ENCODE measurements at places on chromosomes 16 and 17.

GRCh38 chr17:18928628-18929125, 23.3 kb upstream of the SLC5A10 start:
- H3K4me3 ChIP-seq = no peak overlapping the region
- peaks cover 13% of the 10 kb centered on the region for H3K4me1 ChIP-seq
- DNase-seq = no peak
- H3K36me3 ChIP-seq = peaks cover 42% of the 10 kb centered on the region
- H3K27me3 ChIP-seq = no peaks in the 10 kb centered on the region

- H3K36me3 ChIP-seq = peaks cover 16% of the 10 kb centered on the region
- H3K4me1 ChIP-seq = no peaks in the 10 kb centered on the region
- no peak overlapping the region for H3K27ac ChIP-seq
These were observed 113.9 kb downstream of the VPS53 start for GRCh38 chr17:600576-601243.

DNA sequence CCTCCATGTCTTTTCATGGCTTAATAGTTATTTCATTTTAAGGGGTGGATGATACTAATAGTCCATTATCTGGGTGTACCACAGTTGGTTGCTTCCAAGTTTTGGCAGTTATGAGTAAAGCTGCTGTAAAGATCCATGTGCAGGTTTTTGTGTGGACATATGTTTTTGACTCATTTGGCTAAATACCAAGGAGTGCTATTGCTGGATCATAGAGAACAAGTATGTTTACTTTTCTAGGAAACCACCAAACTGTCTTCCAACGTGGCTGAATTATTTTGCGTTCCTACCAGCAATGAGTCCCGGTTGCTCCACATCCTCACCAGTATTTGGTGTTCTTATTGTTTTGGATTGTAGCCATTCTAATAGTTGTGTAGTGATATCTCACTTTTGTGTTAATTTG, 181.9 kb downstream of the SPECC1 start:
- H3K4me1 ChIP-seq = no peaks in the 10 kb centered on the region
- no peak overlapping the region for H3K27ac ChIP-seq
- no peaks in the 10 kb centered on the region for H3K36me3 ChIP-seq
- H3K27me3 ChIP-seq = no peaks in the 10 kb centered on the region

GRCh38 chr17:50346313-50347116, 589 bp downstream of the XYLT2 start:
- peak overlapping the region; percentile 89 for H3K27ac ChIP-seq
- no peak for DNase-seq
- H3K27me3 ChIP-seq = no peaks in the 10 kb centered on the region
- H3K36me3 ChIP-seq = peaks cover 17% of the 10 kb centered on the region
- peak overlapping the region; percentile 85 for H3K4me3 ChIP-seq

GRCh38 chr17:17966399-17966798, 5.8 kb downstream of the TOM1L2 start:
- H3K4me3 ChIP-seq = no peak overlapping the region
- no peak overlapping the region for H3K27ac ChIP-seq
- H3K4me1 ChIP-seq = peaks cover 16% of the 10 kb centered on the region
- no peak for DNase-seq

DNA sequence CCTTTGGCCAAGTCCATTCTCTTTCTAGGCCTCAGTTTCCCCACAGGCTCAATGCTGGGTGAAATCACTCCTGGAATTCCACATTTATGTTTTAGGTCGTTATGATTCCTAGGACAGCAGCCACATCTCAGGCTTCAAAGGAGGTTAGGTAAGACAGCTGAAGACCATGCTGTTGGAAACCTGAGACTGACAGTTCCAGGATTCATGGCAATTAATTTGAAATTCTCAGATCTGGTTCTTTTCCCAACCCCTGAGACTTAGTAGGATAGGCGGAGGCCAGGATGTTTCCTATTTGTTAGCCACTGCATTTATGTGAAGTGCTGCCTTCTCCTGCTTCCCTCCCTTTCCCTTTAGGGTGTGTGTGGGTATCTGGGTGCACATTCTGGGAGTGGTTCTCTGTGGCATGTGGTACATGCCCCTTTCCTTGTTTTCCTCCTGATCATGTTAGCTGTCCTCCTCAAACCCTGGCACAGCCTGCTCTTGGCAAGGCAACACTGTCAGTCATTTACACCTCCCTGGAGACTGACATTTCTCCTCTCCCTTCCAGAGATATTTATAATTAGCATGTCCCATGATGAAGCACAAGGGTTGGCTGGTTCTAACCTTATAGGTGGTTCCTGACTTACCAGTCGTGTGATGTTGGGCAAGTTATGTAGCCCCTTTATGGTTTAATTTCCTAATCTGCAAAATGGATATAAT, 91.4 kb upstream of the SALL1 start:
- H3K4me3 ChIP-seq = no peak overlapping the region
- H3K4me1 ChIP-seq = no peaks in the 10 kb centered on the region
- no peaks in the 10 kb centered on the region for H3K27me3 ChIP-seq
- no peak overlapping the region for H3K27ac ChIP-seq

GRCh38 chr17:49703557-49704277, 4.0 kb downstream of the SLC35B1 start:
- H3K4me3 ChIP-seq = no peak overlapping the region
- H3K4me1 ChIP-seq = peaks cover 28% of the 10 kb centered on the region
- peaks cover 74% of the 10 kb centered on the region for H3K36me3 ChIP-seq
- H3K27me3 ChIP-seq = no peaks in the 10 kb centered on the region

- no peak overlapping the region for H3K4me3 ChIP-seq
- no peaks in the 10 kb centered on the region for H3K4me1 ChIP-seq
These were observed 1056.3 kb upstream of the EEF2KMT start for GRCh38 chr16:6153901-6154300.

DNA sequence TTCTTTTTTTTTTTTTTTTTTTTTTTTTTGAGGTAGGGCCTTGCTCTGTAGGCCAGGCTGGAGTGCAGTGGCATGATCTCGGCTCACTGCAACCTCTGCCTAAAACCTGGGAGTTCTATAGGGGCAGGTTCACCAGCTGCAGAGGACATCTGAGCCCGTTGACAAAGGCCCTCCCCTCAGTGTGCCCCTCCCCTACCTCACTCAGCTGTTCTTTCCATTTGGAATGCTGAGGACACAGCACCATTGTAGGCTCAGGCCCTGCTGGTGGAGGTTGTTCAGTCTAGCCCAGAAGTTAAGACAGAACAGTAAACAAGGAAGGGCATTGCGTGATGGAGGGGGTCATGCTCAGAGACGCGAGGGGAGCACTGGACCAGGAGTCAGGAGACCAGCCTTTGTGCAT, 21.8 kb upstream of the KIF19 start:
- no peaks in the 10 kb centered on the region for H3K27me3 ChIP-seq
- H3K36me3 ChIP-seq = peaks cover 4% of the 10 kb centered on the region
- H3K4me1 ChIP-seq = peaks cover 12% of the 10 kb centered on the region
- DNase-seq = no peak
- H3K4me3 ChIP-seq = no peak overlapping the region
- H3K27ac ChIP-seq = no peak overlapping the region

- no peak overlapping the region for H3K27ac ChIP-seq
- H3K36me3 ChIP-seq = no peaks in the 10 kb centered on the region
- no peak overlapping the region for H3K4me3 ChIP-seq
- H3K27me3 ChIP-seq = no peaks in the 10 kb centered on the region
These were observed 15.3 kb downstream of the MT1X start for GRCh38 chr16:56697456-56698155.

- no peaks in the 10 kb centered on the region for H3K27me3 ChIP-seq
- no peaks in the 10 kb centered on the region for H3K36me3 ChIP-seq
- H3K4me1 ChIP-seq = no peaks in the 10 kb centered on the region
- H3K27ac ChIP-seq = no peak overlapping the region
- no peak for DNase-seq
These were observed 879.4 kb downstream of the CDH11 start for GRCh38 chr16:64242492-64242891.

DNA sequence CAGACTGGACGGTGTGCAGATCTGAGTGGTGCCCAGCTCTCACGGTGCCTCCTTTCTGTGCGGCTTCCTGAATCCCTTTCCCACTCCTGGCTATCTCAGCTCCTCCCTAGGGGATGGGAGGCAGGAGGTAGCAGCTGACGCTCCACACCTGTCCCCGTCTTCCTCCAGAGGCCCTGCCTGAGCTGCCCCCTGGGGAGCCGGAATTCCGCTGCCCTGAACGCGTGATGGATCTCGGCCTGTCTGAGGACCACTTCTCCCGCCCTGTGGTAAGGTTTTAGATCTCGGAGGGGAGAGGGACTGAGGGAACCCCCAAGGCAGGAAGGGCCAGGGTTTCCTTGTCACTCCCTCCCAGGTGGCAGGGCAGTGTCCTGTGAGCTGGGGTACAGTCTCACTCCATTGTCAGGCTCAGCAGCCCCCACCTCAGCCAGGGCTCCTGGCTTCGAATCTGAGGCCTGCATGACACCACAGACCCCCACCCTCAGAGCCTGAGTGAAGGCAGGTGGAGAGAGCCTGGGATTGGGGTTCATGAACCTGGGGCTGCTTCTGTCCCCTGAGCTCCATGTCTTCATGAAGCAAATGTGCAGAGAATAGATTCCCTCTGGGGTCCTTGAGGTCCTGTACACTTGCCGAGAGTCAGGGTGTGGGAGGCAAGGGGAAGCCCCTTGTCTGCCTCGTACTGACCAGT, 6.6 kb downstream of the DEF8 start:
- H3K4me3 ChIP-seq = no peak overlapping the region
- H3K4me1 ChIP-seq = no peaks in the 10 kb centered on the region
- H3K27ac ChIP-seq = no peak overlapping the region
- DNase-seq = no peak
- H3K36me3 ChIP-seq = peaks cover 11% of the 10 kb centered on the region
- H3K27me3 ChIP-seq = no peaks in the 10 kb centered on the region

- no peaks in the 10 kb centered on the region for H3K4me1 ChIP-seq
- no peak overlapping the region for H3K4me3 ChIP-seq
- peaks cover 28% of the 10 kb centered on the region for H3K36me3 ChIP-seq
- no peak overlapping the region for H3K27ac ChIP-seq
These were observed 8.0 kb upstream of the LGALS9 start for GRCh38 chr17:27622986-27623385.

DNA sequence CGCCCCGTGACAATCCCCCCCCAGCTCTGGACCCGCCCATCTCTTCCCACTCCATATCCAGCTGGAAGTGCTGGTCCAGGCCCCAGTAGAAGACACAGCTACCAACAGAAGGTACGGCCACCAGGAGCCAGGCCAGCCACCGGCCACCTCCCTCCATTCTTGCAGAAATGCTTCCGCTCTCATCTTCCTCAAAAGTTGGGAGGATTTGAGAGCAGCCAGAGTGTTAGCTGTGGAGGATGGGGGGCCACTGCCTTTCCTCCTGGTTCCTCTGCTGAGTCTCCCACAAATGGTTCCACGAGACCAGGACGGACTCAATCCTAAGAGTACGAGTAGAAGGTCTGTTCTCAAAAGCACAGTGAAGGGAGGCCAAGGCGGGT, 78.3 kb downstream of the GAS7 start:
- no peaks in the 10 kb centered on the region for H3K27me3 ChIP-seq
- H3K4me3 ChIP-seq = peak overlapping the region; percentile 92
- H3K36me3 ChIP-seq = peaks cover 20% of the 10 kb centered on the region
- H3K27ac ChIP-seq = peak overlapping the region; percentile 100
- no peak for DNase-seq

- H3K27me3 ChIP-seq = no peaks in the 10 kb centered on the region
- H3K4me3 ChIP-seq = no peak overlapping the region
- H3K4me1 ChIP-seq = peaks cover 37% of the 10 kb centered on the region
- peak overlapping the region; percentile 41 for H3K27ac ChIP-seq
These were observed 103.9 kb downstream of the OR1D5 start for GRCh38 chr17:2959371-2960130.

DNA sequence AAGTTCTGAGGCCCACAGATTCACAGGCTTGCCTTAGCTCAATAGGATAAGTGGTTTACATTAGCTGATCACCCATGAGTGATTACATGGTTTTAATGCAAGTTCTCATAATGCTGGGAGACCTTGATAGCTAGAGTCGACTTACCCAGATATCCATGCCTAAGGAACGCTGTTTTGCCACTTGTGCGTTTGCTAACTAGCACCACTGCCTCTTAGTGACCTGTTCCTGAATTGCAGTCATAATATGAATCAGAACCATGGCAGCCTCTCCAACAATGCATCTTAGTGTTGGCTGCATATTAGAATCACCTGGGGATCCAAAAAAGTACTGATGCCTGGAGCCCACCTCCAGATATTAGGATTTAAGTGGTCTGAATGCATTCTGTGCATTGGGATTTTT, 251.1 kb upstream of the CDH5 start:
- H3K27ac ChIP-seq = no peak overlapping the region
- H3K4me3 ChIP-seq = no peak overlapping the region
- no peaks in the 10 kb centered on the region for H3K4me1 ChIP-seq
- no peak for DNase-seq

DNA sequence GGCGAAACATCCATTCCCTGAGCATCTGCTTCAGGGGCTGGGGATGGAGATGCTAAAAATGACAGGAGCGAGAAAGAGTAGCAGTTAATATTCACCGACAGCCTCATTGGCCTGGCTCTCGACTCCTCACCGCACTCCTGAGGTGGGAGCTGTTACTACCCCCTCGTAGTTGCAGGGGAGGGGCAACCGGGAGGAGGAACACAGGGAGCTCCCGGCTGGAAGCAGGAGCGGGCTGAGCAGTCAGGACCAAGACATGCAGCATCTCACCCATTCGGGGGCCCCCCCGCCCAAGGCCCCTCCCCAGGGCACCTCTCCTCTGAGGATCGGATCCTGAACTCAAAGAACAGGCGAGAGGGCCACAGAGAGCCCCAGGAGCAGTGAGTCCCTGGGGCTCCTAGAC, 4.5 kb upstream of the ACSF3 start:
- no peak overlapping the region for H3K27ac ChIP-seq
- no peak overlapping the region for H3K4me3 ChIP-seq
- peaks cover 27% of the 10 kb centered on the region for H3K27me3 ChIP-seq
- peaks cover 4% of the 10 kb centered on the region for H3K36me3 ChIP-seq
- DNase-seq = no peak
- H3K4me1 ChIP-seq = peaks cover 5% of the 10 kb centered on the region

DNA sequence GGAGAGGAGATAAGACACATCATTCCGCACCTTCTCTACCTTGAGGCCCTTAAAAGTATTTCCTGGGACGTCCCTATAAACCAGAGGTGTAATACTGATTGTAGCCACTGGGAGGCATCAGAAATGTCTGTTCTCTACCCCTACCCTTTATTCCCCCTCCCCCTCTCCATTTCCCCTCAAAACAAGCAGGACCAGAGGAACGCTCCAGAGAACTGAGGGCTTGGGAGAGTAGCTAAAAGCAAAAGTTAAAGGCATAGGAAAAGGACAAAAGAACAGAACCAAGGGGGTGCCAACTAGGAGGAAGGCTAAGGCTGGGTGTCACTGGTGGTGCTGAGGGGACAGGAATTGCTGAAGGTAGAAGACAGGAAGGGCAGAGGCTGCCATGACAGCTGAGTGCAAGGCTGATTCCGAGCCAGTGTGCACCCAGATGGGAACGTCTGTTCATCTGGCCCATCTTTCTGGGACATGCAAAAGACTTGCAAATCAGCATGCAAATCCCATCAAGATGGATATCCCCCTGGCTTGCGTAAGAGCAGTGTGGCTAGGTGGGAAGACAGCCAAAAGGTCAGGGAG, 6.7 kb downstream of the CAMTA2 start:
- DNase-seq = peak; percentile 58
- H3K27ac ChIP-seq = peak overlapping the region; percentile 85
- peaks cover 15% of the 10 kb centered on the region for H3K4me1 ChIP-seq
- H3K4me3 ChIP-seq = no peak overlapping the region

- H3K27me3 ChIP-seq = peaks cover 43% of the 10 kb centered on the region
- H3K4me1 ChIP-seq = no peaks in the 10 kb centered on the region
- H3K4me3 ChIP-seq = no peak overlapping the region
- DNase-seq = no peak
- H3K27ac ChIP-seq = no peak overlapping the region
- H3K36me3 ChIP-seq = no peaks in the 10 kb centered on the region
These were observed 179.3 kb upstream of the CIBAR2 start for GRCh38 chr16:85291302-85292148.

- DNase-seq = peak; percentile 66
- peaks cover 25% of the 10 kb centered on the region for H3K36me3 ChIP-seq
- H3K27me3 ChIP-seq = peaks cover 8% of the 10 kb centered on the region
- peaks cover 13% of the 10 kb centered on the region for H3K4me1 ChIP-seq
- peak overlapping the region; percentile 94 for H3K27ac ChIP-seq
These were observed 633 bp downstream of the TBC1D16 start for GRCh38 chr17:80034791-80035686.
